ENCODE measurements at places on chromosomes 6 and 20. TPM values are rescaled to one million over a fixed set of nuclear protein-coding genes. Genes with fewer than 3 reads are reported as not detected.

- no peak for DNase-seq
Observed at GRCh38 chr20:32450484-32451061, 92.4 kb downstream of the ASXL1 start.

GRCh38 chr6:7721649-7722048 is 4.2 kb upstream of the BMP6 start:
- peak; percentile 67 for DNase-seq

- no peak for DNase-seq
Observed at GRCh38 chr20:62737271-62737811, 28.7 kb downstream of the NTSR1 start.

GRCh38 chr6:112311950-112312547 is 35.1 kb upstream of the RFPL4B start:
- peak; percentile 52 for DNase-seq

DNA sequence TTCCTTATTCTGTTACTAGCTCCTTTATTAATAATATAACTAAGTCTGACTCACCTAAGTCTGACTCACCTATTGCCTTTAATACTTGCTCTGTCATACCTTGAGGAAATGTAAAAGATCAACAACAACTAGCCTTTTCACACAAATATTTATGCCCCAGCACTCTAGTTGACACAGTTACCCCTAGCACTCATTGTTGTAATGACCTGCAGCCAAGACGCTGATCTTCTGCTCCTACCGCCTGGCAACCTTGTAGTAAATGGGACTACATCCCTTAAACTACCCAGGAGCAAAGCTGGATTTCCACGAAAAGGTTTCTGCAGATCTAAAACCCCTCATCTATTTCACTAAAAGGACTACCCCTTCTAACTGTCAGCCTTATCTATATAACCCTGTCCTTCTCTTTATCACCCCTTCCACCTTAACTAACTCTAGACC is 90.0 kb downstream of the PLG start:
- DNase-seq, result no peak

DNA sequence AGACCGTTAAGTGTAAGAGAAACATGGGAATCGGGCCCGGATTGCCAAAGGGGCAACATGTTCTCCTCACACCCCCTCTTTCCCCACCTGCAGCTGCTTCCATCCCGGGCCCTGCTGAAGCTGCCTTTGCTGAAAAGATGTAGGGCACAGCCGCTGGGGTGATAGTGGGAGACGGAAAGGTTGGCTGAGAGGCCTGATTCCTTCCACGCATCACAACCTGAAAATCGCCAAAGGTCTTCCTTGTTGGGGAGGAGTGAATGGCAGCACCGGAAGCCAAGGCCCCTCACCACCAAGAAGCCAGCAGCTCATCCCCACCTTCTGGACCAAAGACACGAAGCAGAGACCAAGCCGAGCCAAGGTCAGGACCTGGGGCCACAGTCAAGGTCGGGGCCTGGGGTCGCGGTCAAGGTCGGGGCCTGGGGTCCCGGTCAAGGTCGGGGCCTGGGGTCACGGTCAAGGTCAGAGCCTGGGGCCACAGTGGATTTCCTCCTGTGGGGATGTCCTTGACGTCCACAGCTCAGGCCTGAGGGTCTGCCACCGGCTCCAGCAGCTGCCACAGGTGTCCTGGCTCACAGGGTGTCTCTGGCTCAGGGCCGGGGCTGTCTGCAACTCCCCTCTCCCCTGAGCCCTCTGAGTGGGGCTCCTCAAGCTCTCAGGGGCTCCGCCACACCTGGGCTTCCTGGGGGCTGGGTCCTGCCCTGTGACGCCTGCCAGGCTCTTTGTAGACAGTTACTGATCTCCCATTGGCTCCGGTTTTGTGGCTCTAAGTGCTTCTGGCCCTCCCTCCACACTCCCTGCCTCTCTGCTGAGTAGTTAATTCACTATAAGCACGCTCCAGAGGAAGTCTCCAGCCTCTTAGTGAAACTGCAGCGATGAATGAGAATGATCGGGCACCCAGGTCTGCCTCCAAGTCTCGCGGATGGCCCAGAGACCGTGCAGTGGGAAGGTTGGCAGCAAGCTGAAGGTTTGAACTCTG is 5.5 kb upstream of the CHRNA4 start:
- DNase-seq, result peak; percentile 32

DNA sequence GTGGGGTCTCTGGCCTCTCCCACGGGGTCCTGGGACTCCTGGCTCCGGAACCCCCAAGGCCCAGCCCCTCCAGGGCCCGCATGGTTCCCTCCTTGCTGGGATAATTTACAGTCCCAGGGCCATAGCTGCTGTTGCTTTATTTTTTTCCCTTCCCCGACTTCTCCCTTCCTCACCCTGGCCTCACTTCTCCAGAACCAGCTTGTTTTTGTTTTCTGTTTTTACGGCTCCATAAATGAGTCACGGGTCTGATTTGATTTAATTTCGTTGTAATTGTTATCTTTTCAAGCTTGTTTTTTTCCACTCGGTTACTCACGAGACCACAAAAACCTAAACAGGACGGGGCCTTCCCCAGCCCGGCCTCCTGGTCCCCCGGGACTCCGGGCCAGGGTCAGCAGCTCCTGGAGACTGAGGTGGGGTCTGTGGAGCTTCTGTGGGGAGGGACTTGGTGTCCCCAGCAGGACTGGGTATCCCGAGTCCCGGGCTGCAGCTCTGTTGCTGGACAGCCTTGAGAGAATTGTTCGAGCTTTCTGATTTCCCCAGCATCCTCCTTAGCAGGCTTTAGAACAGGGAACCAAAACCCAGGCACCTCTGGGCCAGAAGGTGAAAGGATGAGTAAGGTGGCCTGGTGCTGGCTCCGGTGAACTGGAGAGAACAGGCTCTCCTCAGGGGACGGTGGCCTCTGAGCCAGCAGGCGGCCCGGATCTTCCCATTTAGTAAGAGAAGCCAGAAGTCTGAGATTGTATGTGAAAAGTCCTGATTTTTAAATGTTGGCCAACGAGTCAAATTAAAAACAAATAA is 94.9 kb downstream of the CEBPB start:
- DNase-seq, result no peak

- DNase-seq, result no peak
Observed at GRCh38 chr6:138008791-138009190, 98.4 kb downstream of the PERP start.

GRCh38 chr20:7199861-7200260 is 432.4 kb downstream of the BMP2 start:
- DNase-seq, result no peak

The RAD21L1 gene
- not detected for total RNA-seq

The CHD6 gene
- 58.0 TPM for total RNA-seq

The SAPCD1 gene
- total RNA-seq, result 9.9 TPM

The SUMO4 gene
- 2.8 TPM for total RNA-seq
